ENCODE measurements at places on chromosomes 1 and 21.

GRCh38 chr21:30257773-30258172 is 25.0 kb downstream of the KRTAP24-1 start:
- no peak for ATAC-seq

- no peak for ATAC-seq
Observed at GRCh38 chr1:177116941-177117340, 47.6 kb downstream of the ASTN1 start.

DNA sequence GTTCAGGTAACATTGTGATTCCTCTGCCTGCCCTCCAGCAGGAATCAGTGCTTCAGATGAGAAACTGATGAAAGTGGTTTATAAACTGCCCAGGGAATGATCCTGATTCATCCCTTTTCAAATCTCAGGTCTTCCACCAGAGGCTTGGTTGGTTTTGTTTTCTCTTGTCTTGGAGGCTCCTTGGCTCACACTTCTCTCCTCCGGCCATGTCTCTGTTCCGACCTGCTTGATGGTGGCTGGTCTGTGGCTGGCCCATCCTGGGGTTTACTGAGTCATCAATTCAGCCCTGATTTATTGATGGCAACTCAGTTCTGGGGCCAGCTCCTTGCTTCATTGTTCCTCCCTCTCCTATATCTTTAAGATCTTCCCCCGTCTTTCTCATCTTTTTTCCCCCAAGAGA is 56.6 kb upstream of the SLC2A1 start:
- no peak for ATAC-seq

GRCh38 chr1:155326020-155326526 is 5.4 kb downstream of the RUSC1 start:
- no peak for ATAC-seq

- no peak for ATAC-seq
Observed at GRCh38 chr1:96465441-96465840, 256.1 kb upstream of the PTBP2 start.

- peak; percentile 68 for ATAC-seq
Observed at GRCh38 chr1:202625416-202626360, 84.6 kb downstream of the SYT2 start.

DNA sequence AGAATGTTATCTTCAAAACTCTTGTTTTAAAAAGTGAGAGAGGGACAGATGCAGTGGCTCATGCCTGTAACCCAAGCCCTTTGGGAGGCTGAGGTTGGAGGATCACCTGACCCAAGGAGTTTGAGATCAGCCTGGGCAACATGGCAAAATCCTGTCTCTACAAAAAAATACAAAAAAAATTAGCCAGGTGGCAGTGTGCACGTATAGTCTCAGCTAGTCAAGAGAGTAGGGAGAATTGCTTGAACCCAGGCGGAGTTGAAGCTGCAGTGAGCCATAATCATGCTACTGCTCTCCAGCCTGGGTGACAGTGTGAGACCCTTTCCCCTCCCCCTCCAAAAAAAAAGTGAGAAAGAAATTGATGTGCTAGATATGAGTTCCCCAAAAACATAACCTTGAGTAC is 131.0 kb downstream of the KCNT2 start:
- no peak for ATAC-seq

GRCh38 chr21:33069994-33070743 is at the start of gene OLIG1:
TSS of gene OLIG1 (plus strand) at chr21:33070141. CDS start at chr21:33070247, 106 bp downstream.
- peak; percentile 76 for ATAC-seq

DNA sequence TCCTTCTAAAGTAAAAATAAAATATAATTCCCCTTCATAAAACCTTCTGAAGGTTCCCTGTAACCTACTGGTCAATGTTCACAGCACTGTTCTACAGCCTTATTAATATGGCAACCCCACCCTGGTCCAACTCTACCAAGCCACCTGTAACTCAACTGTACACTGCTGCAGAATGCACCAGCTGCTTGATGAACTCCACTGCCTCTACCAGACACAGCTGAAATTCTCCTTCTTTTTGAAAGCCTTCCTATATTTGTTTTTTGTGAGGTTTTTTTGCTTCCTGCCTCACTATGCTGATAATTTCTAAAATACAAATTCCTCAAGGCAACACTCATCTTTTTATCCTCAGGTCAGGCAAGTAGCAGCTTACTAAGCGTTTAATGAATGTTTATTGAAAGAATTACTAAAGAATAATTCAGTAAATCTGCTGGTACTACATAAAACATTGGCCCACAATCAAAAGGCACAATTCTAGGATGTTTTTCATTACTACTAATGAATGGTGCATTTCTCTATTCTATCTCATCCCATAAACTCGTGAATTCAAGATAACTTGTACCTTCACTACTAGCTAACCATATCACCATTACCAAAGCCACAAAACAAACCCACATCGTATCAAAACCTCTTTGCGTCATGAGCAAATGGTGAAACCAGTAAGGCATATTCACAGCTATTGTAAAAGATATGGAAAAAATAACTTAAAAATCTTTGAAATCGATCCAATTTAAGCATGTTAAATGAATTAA is 2.4 kb downstream of the SSX2IP start:
- no peak for ATAC-seq

Measured in activated T-helper 17 cell treated with anti-CD3 and anti-CD28 coated beads, Interleukin-2, amount 50 U/mL, for 72 hours (primary cell).